Renal pelvis (tissue), 12 donors: ENCODE measurements at places on chromosomes 3 and 15.

DNA sequence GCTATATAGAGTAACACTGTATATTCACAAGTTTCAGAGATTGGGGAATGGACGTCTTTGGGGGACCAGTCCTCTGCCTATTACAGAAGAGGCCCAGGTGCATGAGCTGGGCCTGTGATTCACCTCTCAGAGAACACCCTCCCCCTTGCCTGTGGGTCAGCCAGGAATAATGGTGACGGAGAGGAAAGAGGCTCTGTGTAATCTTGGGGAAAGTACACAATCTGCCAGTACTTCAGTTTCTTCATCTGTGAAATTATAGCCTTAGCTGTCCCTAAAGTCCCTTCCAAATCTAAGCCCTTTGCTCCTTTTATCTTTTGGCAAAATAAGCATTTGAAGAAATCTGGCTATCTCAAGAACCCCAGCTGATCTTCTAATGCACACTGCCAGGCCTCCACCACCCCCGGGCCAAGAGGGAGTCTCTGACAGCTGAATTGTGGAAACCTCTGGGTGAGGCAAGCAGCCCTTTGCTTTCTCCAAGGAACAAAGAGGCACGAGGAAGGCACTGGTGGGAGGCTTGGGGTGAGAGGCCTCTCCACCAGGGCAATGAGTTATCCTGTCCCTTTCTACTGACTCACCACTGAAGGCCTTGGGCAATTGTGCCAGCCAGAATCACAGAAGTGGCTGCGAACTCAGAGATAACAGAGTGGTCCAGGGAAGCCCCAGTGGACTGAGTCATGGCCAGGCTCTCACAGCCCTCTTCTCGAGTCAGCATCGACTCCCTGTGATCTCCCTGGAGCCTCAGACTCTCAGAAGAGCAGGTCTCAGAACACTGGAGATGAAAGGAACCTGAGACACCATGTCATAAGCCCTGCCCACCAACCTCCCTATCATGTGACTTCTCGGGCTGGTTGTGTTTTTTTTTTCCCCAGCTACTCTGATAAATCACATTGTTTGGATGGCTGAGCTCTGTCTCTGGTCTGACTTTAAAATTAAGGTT is 31.8 kb downstream of the CCNL1 start:
- no peak for DNase-seq

GRCh38 chr3:177465257-177465642 is 268.0 kb upstream of the TBL1XR1 start:
- DNase-seq = no peak

GRCh38 chr3:114454551-114455251 is 160.9 kb downstream of the TIGIT start:
- DNase-seq = peak; percentile 42

- DNase-seq = no peak
These were observed 12.9 kb downstream of the NISCH start for GRCh38 chr3:52468336-52468735.

DNA sequence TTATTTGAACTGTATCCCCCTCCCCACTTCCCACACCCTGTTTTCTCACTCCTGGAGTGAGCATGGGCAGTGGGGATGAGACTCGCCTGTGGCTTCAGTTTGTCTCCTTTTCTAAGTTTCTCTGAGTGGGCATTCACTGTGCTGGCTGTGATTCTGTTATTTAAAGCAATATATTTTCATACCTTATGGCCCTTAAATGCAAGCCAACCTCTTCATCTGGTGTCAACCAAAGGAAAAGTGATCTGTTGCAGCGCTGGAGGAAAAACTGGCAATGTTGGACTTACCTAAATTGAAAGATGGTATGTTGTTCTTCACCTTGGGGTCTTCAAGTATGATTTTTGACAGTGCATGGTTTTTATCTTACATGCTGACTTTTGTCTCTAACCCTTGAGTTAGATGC is 56.1 kb downstream of the RBM6 start:
- no peak for DNase-seq

DNA sequence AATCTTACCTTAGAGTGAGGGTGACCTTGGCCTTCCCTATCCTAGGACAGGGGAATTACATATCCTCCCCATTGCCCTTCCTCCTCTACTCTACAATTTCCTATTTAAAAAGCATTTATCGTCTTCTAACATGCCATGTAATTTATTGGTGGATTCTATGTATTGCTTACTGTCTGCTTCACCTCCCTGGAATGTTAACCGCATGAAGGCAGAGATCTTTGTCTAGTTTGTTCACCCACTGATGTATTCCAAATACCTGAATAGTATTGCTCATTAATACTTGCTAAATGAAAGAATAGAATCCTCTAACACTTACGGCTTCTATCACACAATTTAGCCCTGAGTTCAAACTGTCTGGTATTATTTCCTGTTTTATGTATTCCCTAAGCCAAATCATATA is 68.6 kb downstream of the PPARG start:
- DNase-seq = no peak

DNA sequence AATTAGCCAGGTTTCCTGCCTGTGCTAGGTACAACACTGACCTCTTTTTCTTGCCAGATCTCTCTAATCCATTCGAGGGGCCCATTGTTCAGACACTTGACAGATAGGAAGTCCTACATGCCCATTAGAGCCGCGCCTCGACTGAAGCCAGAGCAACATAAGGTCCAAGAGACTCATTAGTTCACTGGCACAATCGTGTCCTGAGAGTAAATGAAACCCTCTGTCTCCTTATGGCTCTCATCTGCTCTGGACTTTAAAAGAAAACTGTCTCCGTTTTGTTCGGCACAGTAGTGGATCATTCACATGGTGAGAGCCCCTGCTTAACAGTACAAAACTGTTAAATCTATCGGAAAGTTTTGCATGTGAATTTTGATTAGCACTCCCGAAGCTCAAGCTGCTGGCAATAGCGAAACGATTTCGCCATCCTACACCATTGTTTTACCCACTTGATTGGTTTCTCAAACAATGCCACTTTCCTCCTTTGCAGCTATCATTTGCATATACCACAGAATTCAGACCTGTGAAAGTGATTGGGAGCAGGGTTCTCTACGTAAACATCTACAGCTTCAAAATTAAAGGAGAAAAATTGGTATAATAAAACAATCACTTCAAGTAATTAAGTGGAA is 19.0 kb upstream of the C15orf61 start:
- no peak for DNase-seq

DNA sequence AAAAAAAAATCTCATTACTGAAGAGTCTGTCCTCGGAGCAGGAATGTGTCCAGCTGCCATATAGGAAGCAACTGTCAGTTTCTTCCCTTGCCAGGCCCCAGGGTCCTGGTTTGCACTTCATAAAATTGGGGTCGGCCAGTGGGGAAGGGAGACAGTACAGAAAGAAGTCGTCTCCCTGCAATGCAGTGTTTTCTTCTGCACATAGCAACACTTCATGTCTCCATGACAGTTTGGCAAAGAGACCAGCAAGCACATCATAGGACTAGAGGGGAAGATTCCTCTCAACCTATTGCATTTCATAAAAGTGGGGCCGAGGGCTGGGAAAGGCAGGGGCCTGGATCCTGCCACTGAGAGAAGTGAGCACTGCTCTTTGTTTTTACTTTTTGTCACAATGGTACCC is 138.2 kb upstream of the HACD2 start:
- no peak for DNase-seq

DNA sequence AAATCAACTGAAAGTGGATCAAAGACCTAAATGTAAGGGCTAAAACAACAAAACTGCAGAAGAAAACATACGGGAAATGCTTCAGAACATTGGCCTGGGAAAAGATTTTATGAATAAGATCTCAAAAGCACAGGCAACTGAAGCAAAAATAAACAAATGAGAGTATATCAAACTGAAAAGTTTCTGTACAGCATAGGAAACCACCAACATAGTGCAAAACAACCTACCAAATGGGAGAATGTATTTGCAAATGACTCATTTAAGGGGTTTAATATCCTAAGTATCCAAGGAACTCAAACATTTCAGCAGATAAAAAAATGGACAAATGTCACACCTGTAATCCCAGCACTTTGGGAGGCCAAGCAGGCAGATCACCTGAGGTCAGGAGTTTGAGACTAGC is 489.1 kb downstream of the ROBO1 start:
- no peak for DNase-seq

DNA sequence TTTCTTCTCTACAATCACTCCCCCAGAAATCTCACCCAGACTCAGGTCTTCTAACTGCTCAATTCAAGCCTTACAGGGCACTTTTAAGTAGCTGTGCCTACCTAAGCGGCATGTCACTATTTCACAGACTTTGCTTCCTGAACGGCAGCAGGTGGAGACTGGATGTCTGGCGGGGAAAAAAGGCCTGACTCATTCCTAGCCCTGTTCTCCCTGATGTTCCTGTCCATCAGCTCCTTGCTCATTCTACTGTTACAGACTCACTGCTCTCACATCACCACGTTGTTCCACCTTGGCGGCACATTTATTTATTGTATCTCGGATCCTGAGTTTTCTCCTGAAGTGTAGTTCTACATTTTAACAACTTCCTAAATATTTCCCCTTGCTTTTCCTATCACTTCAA is 52.6 kb upstream of the ATP11B start:
- DNase-seq = peak; percentile 49

GRCh38 chr3:160473978-160474377 is 24.4 kb upstream of the TRIM59 start:
- DNase-seq = no peak

GRCh38 chr15:94535298-94536048 is 304.1 kb downstream of the MCTP2 start:
- DNase-seq = no peak

DNA sequence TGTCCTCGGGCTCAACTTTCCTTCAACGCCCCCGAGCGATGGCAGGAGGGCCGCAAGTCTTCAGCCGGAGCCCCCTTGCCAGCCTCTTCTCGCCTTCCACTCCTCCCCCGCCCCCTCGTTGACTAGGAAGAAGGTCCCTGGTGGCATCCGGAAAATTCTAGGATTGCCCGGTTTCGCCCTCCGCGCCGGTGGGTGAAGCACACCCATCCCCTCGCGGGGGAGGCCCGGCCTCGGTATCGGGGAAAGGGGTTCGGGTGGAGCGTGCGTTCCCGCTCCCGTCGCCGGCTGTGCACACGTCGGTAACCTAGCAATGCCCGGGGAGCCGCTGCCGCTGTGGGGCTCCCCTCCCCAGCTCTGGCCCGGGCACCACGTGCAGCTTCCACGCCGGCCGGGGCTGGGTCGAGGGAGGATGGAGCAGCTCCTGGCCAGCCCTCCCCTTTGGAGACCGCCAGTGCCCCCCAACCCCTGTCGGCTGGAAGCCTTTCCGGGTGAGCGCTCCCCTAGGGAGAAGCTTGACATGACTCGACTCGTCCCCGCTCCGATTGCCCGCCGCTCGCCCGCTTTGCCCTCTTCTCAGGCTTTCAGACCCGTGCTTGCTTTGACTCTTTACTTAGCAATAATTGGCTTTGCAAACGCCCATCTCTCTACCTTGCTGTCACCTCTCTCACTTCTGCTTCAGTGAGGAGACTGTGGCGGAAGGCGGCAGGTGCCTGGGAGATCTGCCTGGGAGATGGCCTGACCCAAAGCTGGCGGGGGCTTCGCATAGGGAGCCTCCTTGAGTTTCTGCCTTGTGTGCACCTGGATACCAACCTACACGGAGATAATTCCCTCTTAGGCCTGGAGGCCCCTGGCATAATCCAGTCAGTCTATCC is 1.3 kb downstream of the CACNA1D start:
- no peak for DNase-seq

DNA sequence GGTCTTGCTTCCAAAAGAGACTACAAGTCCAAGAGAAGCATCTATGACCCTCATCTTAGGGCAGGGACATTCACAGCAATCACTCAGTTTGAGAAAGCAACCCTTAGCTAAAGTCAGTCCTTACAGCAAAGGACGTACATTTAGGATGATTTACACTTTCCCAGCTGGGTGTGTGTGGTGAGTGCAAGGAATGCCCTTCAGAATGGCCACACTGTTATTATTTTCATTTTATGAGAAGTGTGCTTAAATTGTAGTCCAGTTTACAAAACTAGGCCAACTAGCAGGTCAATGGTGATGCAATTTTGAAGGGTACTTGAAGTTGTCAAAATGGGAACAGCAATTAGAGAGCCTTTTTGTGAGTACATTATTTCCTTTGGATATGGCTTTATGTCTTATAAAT is 26.0 kb upstream of the CCK start:
- no peak for DNase-seq

GRCh38 chr3:103794656-103795055 is 1359.8 kb downstream of the ZPLD1 start:
- DNase-seq = no peak

- DNase-seq = no peak
These were observed 19.9 kb downstream of the UBR1 start for GRCh38 chr15:43085921-43086320.

DNA sequence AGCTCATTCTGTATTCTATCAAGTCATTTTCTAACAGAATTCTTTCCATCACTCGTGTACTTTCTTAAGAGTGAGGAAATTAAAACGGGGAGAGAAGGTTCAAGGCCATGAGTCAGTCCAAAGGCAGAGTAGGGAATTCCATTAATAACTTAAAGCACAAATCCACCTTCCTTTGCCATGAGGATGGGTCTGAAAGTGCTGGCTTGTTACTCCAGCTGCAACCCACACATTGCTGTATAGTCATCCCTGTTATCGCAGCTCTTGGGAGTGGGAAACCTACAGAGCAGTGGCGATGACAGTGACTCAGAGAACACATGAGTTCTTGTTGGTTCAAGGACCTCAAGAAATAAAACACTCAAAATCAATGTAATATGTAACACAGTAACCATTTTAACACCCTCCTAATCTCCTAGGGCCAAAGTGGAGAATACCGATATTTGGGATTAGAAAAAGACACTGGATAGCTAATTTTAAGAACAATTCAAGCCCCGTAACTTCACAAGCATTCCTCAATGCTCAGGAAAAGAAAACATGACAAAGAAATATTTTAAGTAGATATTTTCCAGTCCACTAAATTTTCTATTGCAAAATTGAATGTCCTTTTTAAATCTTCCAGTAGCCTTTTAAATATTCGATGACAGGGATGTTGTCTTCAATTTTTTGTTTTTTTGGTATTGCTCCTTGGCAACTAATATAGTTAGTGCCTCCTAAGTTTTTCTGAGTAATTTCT is 179.9 kb upstream of the THBS1 start:
- no peak for DNase-seq

DNA sequence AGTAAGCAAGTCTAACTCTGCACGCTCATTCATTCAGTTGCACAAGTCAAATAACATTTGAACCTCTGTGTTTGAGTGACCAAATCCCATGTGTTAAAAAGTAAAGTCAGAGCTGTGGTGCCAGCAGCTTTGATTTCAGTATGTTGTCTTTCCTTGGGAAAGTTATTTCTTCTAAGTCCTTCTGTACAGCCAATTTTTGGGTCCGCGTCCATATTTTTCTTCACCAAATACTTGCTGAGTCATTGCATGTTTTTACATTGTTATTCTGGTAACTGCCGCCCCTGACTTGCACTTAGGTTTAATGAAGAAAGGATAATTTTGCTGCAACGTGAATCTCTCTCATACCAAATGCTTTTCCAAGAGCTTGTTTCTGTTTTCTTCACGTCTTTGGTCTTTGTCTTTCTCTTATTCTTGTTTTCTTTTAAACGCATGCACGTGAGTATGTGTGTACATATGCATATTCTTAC is 56.7 kb downstream of the PLS1 start:
- no peak for DNase-seq

DNA sequence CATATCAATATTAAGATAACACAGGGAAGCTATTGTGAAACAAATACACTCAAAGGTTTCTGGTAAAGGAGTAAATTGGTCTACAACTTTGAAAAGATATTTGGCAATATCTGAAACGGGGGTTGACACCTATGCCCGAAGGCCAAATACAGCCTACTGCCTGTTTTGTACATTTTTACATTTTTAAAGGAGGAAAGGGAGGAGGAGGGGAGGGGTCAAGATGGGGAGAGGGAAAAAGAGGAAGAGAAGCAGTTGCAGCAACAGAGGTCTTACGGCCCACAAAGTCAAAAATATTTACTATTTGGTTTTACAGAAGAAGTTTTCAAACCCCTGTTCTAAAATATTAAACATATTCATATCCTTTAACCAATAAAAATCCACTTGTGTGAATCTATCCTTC is 94.2 kb downstream of the FMN1 start:
- no peak for DNase-seq
